NCI-H2081 treated with DMSO at 0.1 percent for 48 hours (cell line): ENCODE measurements at places on chromosomes 5 and 9.

DNA sequence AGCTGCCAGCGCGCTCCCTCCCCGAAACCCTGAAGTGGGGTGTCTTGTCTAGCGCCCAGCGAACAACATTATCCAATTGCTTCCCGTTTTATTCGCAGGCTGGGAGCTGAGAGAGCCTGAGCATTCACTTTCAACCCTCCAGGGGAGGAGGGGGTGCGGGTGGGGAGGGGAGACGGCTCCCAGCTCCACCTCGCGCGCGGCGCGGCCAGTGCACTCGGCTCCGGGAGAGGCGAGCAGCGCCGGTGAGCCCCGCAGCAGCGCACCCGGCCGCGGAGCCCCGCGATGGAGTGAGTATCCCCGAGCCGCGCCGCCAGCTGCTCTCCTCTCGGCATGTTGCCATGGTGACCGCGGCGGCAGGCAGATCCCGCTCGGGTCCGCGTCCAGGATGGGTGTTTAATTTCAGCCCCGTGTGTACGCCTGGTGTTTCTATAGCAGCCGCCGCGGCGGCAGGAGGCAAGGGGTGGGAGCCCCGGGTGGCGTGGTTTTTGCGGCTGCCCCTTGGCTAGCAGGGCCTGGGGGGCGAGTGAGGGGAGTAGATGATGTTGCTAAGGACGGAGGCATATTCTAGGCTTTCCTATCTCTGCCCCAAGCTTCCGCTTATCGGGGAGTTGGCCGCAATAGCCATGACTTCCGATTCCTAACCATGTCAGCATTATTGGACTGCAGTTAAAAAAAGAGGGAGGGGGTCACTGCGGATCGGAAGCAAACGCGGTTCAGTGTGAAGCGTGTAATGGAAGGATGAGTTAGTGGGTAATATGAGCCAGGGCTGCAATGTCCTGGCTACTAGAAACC, 139.2 kb upstream of the PALM2AKAP2 start:
- DNase-seq: peak; percentile 14

GRCh38 chr5:156694598-156694997, 155.5 kb upstream of the PPP1R2B start:
- no peak for DNase-seq

- DNase-seq: no peak
Measured at GRCh38 chr9:72440992-72441847, 76.2 kb upstream of the ZFAND5 start.

GRCh38 chr5:34708777-34709176, 52.6 kb downstream of the RAI14 start:
- DNase-seq: no peak

- DNase-seq: no peak
Measured at GRCh38 chr5:119453040-119453373, 710 bp downstream of the HSD17B4 start.

DNA sequence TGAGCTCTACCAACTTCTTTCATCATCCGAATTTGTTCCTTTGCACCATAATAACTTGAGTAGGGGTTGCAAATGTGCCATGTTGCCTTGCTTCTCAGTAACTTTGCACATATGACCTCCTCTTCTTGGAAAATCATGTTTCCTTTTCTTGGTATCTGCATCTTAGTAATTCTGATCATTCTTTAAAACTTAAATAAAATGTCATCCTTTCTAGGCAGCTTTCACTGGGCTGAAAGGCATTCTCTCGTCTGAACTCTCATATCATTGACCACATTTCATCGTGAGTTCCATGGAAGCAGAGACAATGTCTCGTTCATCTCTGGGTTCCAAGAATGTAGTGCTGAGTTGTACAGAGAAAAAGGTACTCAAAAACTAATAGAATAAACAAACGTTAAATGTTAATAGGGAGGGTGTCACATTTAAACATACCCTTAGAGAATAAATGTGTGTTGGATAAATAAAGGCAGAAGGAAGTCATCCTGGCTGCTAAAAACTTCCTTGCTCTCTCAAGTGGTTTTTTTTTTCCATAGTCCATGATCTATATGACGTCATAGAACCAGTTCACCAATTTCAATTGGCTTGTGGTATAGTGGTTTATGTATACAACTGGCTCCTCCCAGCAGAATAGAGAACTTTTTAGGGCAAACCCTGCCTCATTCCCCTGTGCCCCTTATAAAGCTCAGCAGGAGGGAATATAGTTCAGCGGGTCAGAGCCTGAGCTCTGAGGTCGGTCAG, 218.1 kb upstream of the TRIM32 start:
- DNase-seq: no peak

GRCh38 chr5:13553896-13554295, 390.6 kb downstream of the DNAH5 start:
- DNase-seq: no peak

GRCh38 chr9:71209890-71210289, 88.5 kb upstream of the TRPM3 start:
- DNase-seq: no peak

- no peak for DNase-seq
Measured at GRCh38 chr5:44336708-44337107, 52.5 kb downstream of the FGF10 start.
